ENCODE measurements at places on chromosomes 4 and X.
A peak's percentile ranks its signal among the peaks of the same experiment; 100 is the strongest.

- no peak for DNase-seq
Observed at GRCh38 chr4:108622022-108622421, 1.6 kb downstream of the RPL34 start.

DNA sequence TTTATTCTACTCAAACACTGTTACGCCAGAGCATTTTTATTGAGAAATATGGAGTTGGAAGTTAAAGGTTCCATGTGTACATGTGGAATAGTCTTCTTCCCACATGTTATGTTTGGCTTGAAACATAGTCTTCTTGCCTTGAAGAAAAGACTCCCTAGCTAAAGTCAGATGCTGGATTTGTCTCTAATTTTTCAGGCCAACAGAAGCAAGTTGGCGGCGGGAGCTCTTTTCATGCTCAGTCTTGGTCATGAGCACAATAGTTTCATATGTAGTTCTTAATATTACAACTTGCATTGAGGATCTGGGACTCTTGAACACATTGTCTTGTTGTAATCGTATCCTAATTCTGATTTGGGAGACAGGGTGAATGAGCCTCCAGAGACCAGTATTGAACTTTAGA lies 19.4 kb downstream of the SEPTIN11 start:
- DNase-seq, result no peak

DNA sequence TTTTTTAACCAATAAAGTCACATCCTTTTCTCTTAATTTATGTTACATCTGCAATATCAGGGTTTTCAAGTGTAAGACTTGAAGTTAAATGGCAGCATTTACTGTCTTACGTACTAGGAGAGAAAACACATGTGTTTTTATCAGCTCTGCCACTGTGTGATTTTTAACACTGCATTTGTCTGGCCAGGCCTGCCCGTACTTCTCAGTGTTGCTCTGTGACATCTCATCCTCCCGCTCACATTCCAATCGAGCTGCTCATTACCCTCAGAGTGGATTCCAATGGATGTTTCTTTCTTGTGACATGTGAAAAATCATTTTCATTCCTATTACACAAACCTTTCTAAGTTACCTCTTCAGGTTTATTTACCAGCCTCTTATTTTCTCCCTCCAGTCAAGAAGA lies 420.3 kb downstream of the FAT4 start:
- DNase-seq, result no peak

- no peak for DNase-seq
Observed at GRCh38 chr4:140109737-140110136, 44.2 kb downstream of the MAML3 start.

- no peak for DNase-seq
Observed at GRCh38 chr4:158236304-158237030, 26.2 kb downstream of the TMEM144 start.

DNA sequence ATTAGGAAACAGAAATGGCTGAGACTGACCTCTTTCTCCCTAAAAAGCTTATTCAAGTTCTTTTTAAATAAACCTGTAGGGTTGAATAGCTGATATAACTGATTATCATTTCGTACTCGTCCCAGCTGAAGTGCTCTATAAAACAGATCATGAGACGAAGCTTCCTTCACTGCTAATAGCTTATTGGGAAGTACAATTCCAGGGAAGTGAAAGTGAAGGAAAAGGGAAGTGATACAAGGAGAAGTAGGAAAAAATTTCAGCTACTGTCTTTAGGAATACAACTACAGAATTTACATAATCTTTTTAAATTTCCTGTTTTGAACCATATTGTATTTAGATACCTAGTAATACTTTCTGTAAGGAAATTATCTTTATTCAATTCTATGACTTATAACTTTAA lies 103.0 kb downstream of the SNCA start:
- DNase-seq, result no peak

DNA sequence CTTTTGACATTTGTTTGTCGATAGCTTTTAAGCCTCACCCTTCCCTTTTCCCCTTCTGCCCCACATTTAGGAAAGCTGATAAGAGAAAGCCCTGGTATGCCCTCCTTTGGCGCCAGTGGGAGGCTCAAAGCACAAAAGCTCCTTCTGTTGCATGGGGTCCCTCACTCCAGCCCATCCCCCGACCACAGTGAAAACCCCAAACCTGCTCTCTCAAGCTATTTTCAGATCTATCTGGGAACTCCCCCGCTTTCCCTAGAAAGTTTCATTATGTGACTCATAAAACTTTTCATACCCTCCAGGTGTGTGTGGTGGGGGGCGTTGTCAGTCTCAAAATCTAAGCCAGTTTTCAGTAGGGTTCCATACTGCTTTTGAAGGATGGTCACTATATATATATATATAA lies 259.0 kb upstream of the PCDH7 start:
- DNase-seq, result no peak

GRCh38 chr4:172962564-172963353 lies 205.9 kb upstream of the GALNT7 start:
- no peak for DNase-seq

- DNase-seq, result peak; percentile 80
Observed at GRCh38 chrX:123859409-123859845, 426 bp upstream of the XIAP start.

GRCh38 chr4:173990869-173991210 lies 292.6 kb downstream of the FBXO8 start:
- DNase-seq, result no peak

DNA sequence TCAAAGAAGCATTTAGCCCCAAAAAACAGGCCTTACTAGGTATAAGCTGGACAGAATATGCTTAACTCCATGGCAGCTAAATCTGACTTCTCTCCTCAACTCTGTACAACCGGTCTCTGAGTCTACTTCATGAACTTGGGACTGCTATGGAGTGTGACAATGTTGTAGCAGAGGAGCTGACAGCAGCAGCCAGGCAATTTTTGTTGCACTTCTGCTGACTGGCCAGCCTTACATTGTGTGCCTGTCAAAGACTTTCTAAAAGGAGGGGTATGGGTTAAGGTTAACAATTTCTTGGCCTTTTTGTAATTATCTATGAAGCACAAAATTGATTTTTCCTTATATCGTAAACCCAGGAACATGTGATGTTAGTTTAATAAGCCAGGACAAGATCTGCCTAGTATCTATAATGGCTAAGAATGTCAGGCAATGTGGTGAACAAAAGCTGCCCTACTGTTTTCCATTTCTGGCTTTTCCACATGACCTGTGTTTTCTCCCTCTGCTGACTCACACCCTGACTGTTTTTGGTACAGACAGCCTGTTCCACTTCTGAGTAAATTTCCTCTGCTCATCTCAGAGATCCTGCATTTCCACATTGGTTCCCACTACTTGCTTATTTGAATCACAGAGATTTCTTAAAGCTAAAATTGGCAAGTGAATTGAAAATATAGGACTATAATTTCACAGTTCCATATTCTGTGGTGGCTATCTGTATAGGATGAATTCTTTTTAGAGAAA lies 9.3 kb downstream of the NOX1 start:
- DNase-seq, result no peak

Measured in bone marrow (tissue), 2 donors.